NCI-H524 (cell line): ENCODE measurements at places on chromosomes 3 and 15.

DNA sequence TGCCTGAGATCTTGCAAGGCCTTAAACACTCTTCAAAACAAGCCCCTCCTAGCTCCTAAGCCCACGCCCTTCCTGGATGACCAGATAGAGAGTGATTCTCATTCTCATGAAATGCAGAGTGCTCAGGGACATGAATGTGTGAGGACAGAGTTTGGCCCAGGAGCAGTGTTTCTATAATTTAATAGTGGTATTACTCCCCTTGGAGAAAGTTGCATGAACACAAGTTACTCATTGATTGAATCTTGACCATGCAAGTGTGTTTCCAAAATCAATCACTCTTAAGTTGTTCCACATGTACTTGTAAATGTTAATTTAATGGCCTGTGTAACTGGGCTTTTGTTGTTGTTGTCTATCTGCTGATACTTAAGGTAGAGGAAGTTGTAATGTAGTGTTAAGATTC is 181.6 kb downstream of the ADAMTSL3 start:
- DNase-seq, result no peak

DNA sequence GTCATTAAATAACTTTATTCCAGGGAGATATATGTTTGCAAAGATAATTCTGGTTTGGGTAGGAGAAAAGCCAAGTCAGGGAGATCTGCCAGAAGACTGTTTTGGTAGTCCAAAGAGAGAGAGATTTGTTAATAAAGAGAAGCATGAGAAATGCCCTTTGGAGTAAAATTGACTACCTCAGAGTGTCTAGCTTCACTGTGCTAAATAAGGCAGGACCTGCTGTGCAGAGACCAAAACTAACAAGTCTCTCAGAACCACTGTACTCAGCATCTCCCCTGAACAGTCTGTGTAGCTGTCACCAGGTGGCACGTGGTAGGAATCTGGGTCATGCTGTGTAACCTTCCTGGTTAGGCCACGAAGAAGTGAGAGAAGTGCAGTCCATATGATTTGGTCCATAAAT is 31.6 kb upstream of the SLC35G2 start:
- no peak for DNase-seq

- DNase-seq, result peak; percentile 29
Observed at GRCh38 chr15:50452927-50453326, 28.7 kb downstream of the USP8 start.

GRCh38 chr3:13280811-13281506 is 139.2 kb downstream of the NUP210 start:
- no peak for DNase-seq

- no peak for DNase-seq
Observed at GRCh38 chr3:61853912-61854311, 292.5 kb downstream of the PTPRG start.
